Hematopoietic multipotent progenitor cell treated with erythropoietin and hydrocortisone succinate and interleukin-3 and kit ligand, for 4 days (in vitro differentiated cells): ENCODE measurements at places on chromosomes 3 and 15.

GRCh38 chr15:78808550-78808949 is 2.7 kb downstream of the ADAMTS7 start:
- DNase-seq, result peak; percentile 75

- DNase-seq, result peak; percentile 78
These were observed 30.9 kb upstream of the CLK3 start for GRCh38 chr15:74584779-74585178.

GRCh38 chr3:71723452-71724170 is 1.6 kb downstream of the EIF4E3 start:
- no peak for DNase-seq

GRCh38 chr3:112395181-112395895 is 62.4 kb downstream of the CD200 start:
- peak; percentile 77 for DNase-seq

GRCh38 chr3:195446359-195446758 is 3.5 kb upstream of the ACAP2 start:
- no peak for DNase-seq
